SK-N-SH (cell line): ENCODE measurements at places on chromosomes 12 and 14. TPM values are rescaled to one million over a fixed set of nuclear protein-coding genes. Genes with fewer than 3 reads are reported as not detected.

DNA sequence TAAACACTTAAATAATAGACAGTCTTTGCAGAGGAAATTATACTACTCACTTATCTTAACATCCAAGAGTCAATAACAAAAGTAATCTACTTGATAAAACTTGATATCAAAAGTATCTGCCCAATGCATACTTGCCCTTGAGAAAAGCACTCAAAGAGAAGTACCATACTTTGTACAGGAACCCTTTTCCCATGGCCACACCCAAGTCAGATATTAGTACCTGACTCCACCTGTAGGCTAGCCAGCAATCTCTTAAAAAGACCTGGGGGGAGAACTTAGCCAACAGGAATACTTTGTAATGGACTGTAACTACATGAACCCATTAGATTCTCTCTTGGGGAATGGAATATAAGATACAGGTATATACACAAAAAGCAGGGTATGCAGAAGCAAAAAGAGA lies 99.6 kb upstream of the HECTD1 start:
- H3K4me3 ChIP-seq = no peak overlapping the region
- no peaks in the 10 kb centered on the region for H3K4me1 ChIP-seq
- DNase-seq = no peak
- peaks cover 2% of the 10 kb centered on the region; the same call in 1 of the 2 replicates for H3K36me3 ChIP-seq
- no peaks in the 10 kb centered on the region for H3K27me3 ChIP-seq

The OR4E2 gene
- not detected in 2 replicates for polyA plus RNA-seq

- no peak overlapping the region for H3K4me3 ChIP-seq
- no peaks in the 10 kb centered on the region for H3K36me3 ChIP-seq
- H3K4me1 ChIP-seq = no peaks in the 10 kb centered on the region; the same call in 1 of the 2 replicates
- no peak overlapping the region for H3K27ac ChIP-seq
- no peaks in the 10 kb centered on the region for H3K27me3 ChIP-seq
- DNase-seq = no peak
These were observed 30.1 kb upstream of the FRMD6 start for GRCh38 chr14:51621654-51622053.

DNA sequence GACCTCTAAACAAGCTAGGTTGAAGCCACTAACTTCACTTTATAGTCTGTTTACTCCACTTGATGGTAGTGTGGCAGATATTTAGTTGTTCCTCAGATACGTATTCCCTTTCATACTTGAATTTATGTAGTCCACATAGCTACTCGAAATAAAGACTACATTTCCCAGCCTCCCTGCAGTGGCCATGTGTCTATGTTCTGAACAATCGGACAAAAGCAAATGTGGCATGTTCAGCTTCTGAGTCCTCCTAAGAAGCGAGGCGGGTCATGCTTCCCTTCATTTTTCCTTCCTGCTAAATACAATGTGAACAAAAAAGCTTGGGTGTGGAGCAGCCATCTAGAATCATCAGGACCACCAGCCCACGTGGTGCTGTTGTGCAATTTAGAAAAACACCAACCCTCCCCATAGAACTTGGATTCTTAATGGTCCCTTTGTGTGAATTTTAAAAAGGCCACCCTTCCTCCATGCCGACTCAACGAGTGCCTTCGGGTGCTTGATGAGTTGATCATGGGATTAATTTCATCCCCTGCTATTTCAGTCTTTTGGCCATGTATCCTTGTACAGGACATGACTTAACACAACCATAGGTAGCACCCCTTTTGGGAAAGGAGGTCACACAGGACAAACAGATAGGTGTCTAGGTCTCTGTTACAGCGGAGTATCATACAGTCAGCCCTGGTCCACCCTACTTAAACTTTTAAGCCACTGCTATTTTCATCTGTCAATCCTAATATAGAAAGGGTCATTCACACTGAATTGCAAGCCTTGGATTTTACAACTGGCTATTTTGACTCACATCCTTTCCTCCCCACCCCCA lies 60.7 kb downstream of the ZFC3H1 start:
- H3K4me3 ChIP-seq = no peak overlapping the region
- peaks cover 21% of the 10 kb centered on the region for H3K36me3 ChIP-seq
- no peak for DNase-seq
- H3K27me3 ChIP-seq = no peaks in the 10 kb centered on the region

- H3K4me3 ChIP-seq = no peak overlapping the region
- 0 out of 2 replicates have a peak, but pooled peaks cover 4% of the 10 kb centered on the region for H3K4me1 ChIP-seq
- no peaks in the 10 kb centered on the region for H3K27me3 ChIP-seq
- peak overlapping the region; percentile 53; the same call in 1 of the 2 replicates for H3K27ac ChIP-seq
These were observed 71.9 kb upstream of the GNPNAT1 start for GRCh38 chr14:52863334-52863700.

The VRTN gene
- not detected in 2 replicates for polyA plus RNA-seq

The HOXC12 gene
- polyA plus RNA-seq = not detected in 2 replicates

- 0 out of 2 replicates have a peak, but pooled peaks cover 2% of the 10 kb centered on the region for H3K36me3 ChIP-seq
- no peak overlapping the region for H3K4me3 ChIP-seq
- H3K4me1 ChIP-seq = no peaks in the 10 kb centered on the region
These were observed 211.8 kb downstream of the FOXN3 start for GRCh38 chr14:89205137-89205740.

The GPR137C gene
- polyA plus RNA-seq = 0.54 and 0.60 TPM in 2 replicates

- DNase-seq = no peak
- H3K4me3 ChIP-seq = no peak overlapping the region
- H3K4me1 ChIP-seq = no peaks in the 10 kb centered on the region
- H3K27ac ChIP-seq = no peak overlapping the region
- no peaks in the 10 kb centered on the region for H3K36me3 ChIP-seq
- no peaks in the 10 kb centered on the region for H3K27me3 ChIP-seq
These were observed 34.6 kb upstream of the NID2 start for GRCh38 chr14:52103416-52103815.

GRCh38 chr12:116958402-116959197 lies 47.9 kb downstream of the FBXW8 start:
- no peak for DNase-seq
- H3K27me3 ChIP-seq = no peaks in the 10 kb centered on the region
- no peak overlapping the region for H3K4me3 ChIP-seq
- no peak overlapping the region for H3K27ac ChIP-seq
- H3K36me3 ChIP-seq = peaks cover 15% of the 10 kb centered on the region
- H3K4me1 ChIP-seq = peaks cover 1% of the 10 kb centered on the region; the same call in 1 of the 2 replicates

DNA sequence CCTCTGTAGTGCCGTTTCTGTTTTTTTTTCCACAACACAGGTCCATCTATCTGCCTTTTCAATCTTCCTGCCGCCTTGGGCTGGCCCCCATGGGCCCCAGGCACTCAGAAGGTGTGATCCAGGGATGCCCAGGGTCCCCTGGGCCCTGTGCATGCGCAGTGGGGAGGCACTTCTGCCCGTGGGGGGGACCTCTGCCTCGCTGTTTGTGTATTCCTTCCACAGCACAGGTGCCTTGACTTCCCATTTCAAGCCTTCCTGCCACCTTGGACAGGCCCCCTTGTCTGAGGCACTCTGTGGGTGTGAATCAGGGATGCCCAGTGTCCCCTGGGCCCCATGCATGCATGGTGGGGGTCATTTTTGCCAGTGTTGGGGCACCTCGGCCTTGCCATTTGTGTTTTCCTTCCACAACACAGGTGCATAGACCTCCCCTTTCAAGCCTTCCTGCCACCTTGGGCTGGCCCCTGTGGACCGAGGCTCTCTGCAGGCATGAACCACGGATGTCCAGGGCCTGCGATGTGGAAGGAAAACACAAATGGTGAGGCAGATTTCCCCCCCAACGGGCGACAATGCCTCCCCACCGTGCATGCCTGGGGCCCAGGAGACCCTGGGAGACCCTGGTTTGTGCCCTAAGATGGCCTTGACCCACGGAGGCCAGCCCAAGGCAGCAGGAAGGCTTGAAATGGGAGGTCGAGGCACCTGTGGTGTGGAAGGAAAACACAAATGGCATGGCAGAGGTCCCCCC lies 366.5 kb downstream of the ALG10 start:
- peaks cover 63% of the 10 kb centered on the region for H3K27me3 ChIP-seq
- no peak for DNase-seq
- no peak overlapping the region for H3K27ac ChIP-seq
- H3K4me3 ChIP-seq = no peak overlapping the region
- no peaks in the 10 kb centered on the region for H3K4me1 ChIP-seq

DNA sequence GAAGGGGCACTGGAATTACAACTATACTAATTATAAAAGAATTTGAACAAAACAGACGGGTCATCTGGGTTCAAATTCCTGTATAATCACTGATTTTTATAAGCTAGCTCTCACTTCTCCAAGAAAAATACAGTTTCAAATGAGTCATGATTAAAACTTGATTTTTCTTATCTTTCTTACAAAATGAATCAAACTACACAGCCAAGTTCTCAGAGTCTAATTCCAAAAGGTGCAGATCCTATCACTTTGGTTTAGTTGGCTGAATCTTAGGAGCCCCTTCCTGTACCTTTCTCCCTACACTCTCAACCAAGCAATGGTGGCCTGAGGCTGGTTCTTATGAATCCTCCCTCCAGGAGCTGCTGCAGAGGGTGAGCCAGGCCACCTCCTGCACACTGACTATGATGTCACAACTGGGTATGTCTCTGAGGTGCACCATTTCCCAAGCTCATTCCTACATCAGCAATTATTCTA lies 43.8 kb upstream of the BMP4 start:
- H3K27me3 ChIP-seq = no peaks in the 10 kb centered on the region; the same call in 1 of the 2 replicates
- DNase-seq = no peak
- no peaks in the 10 kb centered on the region; the same call in 1 of the 2 replicates for H3K4me1 ChIP-seq
- H3K36me3 ChIP-seq = no peaks in the 10 kb centered on the region

The CLEC6A gene
- polyA plus RNA-seq = not detected in 2 replicates

DNA sequence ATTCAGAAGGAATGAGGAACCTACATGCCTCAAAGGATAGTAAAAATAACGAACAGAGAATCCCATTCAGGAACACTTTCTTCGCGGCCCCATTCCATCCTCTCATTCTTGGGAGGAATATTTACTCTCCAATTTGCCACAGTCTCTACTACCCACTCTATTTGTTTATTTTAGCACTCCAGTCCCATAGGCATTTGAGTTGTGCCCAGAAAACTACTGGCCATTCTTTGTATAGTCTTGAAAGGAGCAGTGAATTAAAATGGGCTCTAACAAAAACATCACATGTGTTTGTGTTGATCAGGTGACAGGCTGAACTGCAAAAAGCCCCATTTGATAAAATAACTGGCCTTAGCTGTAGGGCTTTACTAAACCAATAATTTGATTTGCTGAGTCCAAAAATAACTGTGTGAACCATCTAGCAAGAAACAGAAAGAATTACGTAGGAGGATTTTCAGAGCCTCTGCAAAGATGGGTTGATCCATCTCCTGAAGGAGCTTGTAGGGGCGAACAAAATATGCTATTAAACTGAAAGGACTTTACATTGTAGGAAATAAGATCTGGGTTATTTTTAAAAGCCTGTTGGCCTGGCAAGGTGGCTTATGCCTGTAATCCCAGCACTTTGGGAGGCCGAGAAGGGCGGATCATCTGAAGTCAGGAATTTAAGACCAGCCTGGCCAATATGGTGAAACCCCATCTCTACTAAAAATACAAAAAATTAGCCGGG lies 142.3 kb upstream of the CPNE8 start:
- no peaks in the 10 kb centered on the region; the same call in 1 of the 2 replicates for H3K4me1 ChIP-seq
- no peaks in the 10 kb centered on the region for H3K36me3 ChIP-seq
- no peak overlapping the region for H3K27ac ChIP-seq
- H3K27me3 ChIP-seq = no peaks in the 10 kb centered on the region

- H3K4me1 ChIP-seq = no peaks in the 10 kb centered on the region
- no peaks in the 10 kb centered on the region for H3K36me3 ChIP-seq
- no peak overlapping the region for H3K27ac ChIP-seq
- H3K27me3 ChIP-seq = no peaks in the 10 kb centered on the region
These were observed 445.6 kb downstream of the GLT1D1 start for GRCh38 chr12:129298921-129299320.

DNA sequence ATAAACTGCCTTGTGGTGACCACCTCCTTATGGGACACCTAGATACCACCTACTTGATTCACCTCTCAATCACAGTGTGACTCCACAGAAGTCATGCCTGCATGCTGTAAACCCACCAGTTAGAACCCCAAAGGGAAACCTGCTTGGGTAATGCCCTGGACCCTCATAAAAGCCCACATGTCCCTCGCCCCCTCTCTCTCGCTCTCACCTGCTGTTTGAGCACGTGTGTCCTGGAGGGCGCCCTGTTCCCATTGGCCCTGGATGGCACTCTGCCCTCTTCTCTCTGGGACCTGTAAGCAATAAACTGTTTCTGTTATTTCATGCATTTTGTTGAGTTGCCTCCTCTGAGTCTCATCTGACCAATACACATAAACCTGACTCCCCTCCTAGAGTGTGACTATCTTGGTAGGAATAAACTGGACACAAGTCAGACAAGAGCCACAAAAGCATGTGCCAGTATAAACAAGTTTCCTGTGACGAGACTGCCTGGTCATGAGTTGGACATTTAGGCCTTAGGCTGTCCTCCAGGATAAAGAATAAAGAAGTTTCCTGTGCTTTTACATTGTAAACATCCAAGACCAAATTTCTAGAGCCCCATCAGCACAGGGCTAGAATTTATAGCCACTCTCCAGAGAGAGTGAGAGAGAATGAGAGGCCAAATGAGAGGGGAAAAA lies 8.6 kb downstream of the IFI27L2 start:
- peak overlapping the region; percentile 24; the same call in 1 of the 2 replicates for H3K27ac ChIP-seq
- no peak for DNase-seq
- H3K27me3 ChIP-seq = no peaks in the 10 kb centered on the region

DNA sequence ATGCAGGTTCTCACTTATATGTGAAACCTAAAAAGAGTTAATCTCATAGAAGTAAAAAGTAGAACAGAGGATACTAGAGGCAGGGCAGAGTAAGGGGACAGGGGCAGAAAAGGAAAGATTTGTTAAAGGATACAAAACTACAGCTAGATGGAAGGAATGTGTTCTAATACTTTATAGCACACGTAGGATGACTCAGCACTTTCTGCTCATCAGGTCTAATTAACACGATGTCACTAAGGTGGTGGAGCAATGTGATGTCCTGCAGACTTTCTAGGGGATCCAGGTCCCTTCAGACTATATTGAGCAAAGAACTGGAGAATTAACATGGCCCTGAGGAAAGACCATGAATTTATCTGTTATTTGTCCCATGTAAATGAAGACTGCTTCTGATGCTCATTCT lies 80.8 kb upstream of the CMKLR1 start:
- no peak overlapping the region for H3K27ac ChIP-seq
- no peaks in the 10 kb centered on the region for H3K4me1 ChIP-seq
- H3K36me3 ChIP-seq = no peaks in the 10 kb centered on the region
- H3K27me3 ChIP-seq = no peaks in the 10 kb centered on the region
- H3K4me3 ChIP-seq = no peak overlapping the region

The BHLHE41 gene
- 12.8 and 16.1 TPM in 2 replicates for polyA plus RNA-seq

The PZP gene
- polyA plus RNA-seq = not detected in 2 replicates

- no peaks in the 10 kb centered on the region for H3K36me3 ChIP-seq
- no peaks in the 10 kb centered on the region for H3K27me3 ChIP-seq
- DNase-seq = no peak
- no peak overlapping the region for H3K27ac ChIP-seq
- H3K4me3 ChIP-seq = no peak overlapping the region
These were observed 5.8 kb upstream of the MRPL42 start for GRCh38 chr12:93461503-93461902.

DNA sequence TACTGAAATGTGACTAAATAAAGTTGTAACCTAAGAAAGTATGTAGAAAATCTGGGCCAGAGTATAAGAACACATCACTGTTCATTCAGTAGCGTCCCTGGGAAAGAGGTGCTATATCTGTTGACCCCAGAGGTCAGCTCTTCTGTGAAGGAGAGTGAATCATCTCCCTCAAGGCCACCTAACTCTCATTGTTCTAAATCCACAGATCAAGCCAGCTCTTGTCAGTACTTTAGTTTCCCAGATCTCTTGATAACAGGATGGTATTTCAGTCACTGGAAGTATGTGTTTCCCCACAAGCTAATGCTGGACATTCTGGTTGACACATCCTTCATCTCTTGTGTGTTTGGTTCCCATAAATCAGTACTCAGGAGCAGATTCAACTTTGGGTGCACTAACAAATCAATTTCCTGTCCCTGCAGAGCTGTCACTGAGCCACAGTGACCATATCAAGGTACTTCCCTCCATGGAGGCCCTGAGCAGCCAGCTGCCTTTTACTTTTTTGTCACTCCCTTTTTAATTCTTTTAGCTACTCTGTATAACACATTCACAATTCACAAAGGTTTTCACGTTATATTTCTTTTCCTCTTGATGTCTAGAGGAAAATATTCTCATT lies 7.8 kb downstream of the KRT1 start:
- H3K27me3 ChIP-seq = peaks cover 49% of the 10 kb centered on the region
- H3K4me3 ChIP-seq = no peak overlapping the region
- H3K36me3 ChIP-seq = no peaks in the 10 kb centered on the region
- H3K4me1 ChIP-seq = no peaks in the 10 kb centered on the region
